ENCODE measurements at places on chromosomes 4 and X. TPM values are rescaled to one million over a fixed set of nuclear protein-coding genes. Genes with fewer than 3 reads are reported as not detected.

The AKAP14 gene
- total RNA-seq = not detected

The RENBP gene
- 13.1 TPM for total RNA-seq

GRCh38 chr4:47531954-47532321 is 46.9 kb downstream of the ATP10D start:
- peaks cover 49% of the 10 kb centered on the region for H3K36me3 ChIP-seq
- peaks cover 64% of the 10 kb centered on the region for H3K4me1 ChIP-seq

DNA sequence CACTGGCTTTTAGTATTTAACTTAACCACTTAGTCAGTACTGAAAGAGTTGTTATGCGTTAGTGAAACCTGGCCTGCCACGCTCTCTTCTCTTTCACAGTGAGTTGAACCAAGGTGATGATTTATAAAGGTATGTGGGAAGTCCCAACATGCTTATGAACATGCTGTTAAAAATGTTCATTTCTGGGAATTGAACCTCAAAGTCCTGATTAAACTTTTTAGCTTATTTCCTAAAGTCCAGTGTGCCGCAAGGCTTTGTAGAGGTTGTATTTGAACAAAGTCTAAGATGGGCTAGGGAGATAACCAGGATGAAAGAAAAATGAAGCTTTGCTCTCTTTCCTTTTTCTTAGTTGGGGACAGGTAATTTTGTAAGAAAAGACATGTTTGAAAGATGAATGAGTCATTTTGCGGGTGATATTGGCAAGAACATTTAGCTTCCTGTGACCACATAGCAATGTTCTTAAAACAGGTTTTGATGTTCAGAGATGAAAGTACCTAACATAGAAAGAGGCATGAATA is 270.3 kb downstream of the DTHD1 start:
- H3K27me3 ChIP-seq = no peaks in the 10 kb centered on the region
- no peaks in the 10 kb centered on the region for H3K4me1 ChIP-seq
- no peak overlapping the region for H3K4me3 ChIP-seq
- no peak overlapping the region for H3K27ac ChIP-seq
- H3K36me3 ChIP-seq = no peaks in the 10 kb centered on the region
- no peak for DNase-seq

DNA sequence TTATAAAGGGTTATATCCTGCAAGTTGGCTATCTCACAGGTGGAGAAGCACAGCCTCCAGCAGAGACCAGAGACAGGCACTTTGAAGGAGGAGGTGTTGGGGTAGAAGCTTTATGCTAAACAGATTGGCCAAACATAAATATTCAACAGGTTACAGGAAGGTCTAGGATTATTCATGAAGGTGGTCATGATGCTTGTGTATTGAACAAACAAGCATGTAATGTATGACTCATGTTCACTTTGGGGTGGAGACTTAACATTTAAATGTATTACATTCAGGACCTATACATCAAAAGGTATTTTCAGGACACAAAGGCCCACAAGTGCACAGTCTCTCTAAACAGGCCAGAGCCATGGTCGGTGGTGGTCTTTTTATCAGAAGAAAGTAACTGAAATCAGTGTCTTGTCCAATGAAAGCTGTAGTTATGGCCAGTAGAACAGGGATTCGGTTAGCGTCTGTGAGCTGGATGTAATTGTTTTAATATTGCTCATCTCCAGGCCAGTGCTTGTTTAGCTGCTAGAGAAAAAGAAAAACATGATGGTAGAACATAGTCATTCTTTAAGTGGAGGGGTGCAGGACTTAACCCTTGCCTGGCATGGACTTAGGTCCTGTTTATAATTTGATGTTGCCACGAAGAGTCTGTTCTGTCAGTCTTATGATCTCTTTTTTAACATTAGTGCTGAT is 555.2 kb upstream of the PCDH10 start:
- H3K27me3 ChIP-seq = no peaks in the 10 kb centered on the region
- H3K4me1 ChIP-seq = no peaks in the 10 kb centered on the region

- H3K36me3 ChIP-seq = no peaks in the 10 kb centered on the region
- no peak overlapping the region for H3K4me3 ChIP-seq
- H3K27ac ChIP-seq = no peak overlapping the region
- no peaks in the 10 kb centered on the region for H3K27me3 ChIP-seq
Measured at GRCh38 chr4:112245383-112245782, 13.8 kb downstream of the AP1AR start.

GRCh38 chrX:17669891-17670290 is 67.4 kb upstream of the SCML1 start:
- no peak for DNase-seq
- no peaks in the 10 kb centered on the region for H3K27me3 ChIP-seq
- no peak overlapping the region for H3K27ac ChIP-seq
- no peaks in the 10 kb centered on the region for H3K36me3 ChIP-seq

GRCh38 chrX:149630681-149631233 is 835 bp downstream of the TMEM185A start:
- no peaks in the 10 kb centered on the region for H3K36me3 ChIP-seq
- DNase-seq = no peak
- H3K4me1 ChIP-seq = peaks cover 17% of the 10 kb centered on the region

The UGT2B15 gene
- total RNA-seq = not detected

Measured in chondrocyte (in vitro differentiated cells).